Activated CD8-positive, alpha-beta memory T cell treated with anti-CD3 and anti-CD28 coated beads, Interleukin-2, amount 50 U/mL, for 4 hours (primary cell): ENCODE measurements at places on chromosomes 1 and 21.

- no peak for DNase-seq
Measured at GRCh38 chr1:162740755-162741154, 49.7 kb upstream of the HSD17B7 start.

GRCh38 chr1:54758678-54759348 is 5.5 kb downstream of the PARS2 start:
- DNase-seq: no peak

GRCh38 chr1:15095496-15095875 is 58.1 kb upstream of the TMEM51 start:
- DNase-seq: no peak

DNA sequence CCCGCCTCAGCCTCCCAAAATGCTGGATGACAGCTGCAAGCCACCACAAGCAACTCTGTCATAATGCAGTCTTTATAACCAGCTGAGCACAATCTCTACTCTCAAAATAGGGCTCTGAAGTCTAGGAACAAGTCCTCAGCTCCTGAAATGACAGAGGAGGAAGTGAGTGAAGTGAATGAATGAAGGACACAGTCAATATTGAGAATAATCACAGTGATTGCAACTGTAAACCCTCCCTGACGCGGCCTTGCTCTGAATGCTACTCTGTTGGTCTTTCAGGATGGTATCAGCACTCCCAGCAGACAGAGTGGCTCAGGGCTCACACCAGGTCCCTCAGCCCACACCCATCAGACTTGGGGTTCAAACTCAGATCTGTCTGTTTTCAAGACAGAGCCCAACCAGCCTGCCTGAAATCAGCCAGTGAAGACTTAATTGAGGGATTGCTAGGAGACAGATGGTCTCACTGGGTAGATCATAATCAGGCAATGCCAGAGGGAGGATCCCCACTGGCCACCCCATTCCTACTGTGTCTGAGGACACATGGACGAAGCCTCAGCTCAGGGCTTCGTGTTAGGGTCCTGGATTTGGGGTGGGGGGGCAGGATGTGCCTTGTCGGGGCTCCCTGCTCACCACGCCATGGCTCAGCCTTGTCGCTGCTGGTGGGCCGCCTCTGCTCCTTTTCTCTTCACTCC is 20.9 kb downstream of the RNF187 start:
- no peak for DNase-seq

DNA sequence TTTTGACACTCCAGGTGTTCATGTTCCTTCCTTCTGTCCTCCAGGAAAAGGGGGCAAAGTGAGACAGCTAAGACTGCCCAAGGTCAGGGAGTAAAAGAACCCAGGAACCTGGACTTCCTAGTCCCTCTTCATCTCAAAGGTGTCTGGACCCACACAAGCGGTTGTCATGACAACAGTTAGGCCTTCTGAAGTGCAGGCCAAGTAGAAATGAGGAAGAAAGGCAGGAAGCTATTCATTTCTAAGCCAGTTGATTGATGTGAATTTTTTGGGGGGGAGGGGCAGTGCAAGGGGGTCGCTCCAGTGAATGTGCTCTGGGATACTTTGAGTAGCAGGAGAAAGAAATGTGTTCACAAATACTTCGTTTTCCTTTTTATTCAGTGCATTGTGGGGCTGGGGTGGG is 114.3 kb downstream of the NAV1 start:
- no peak for DNase-seq
